ENCODE measurements at places on chromosomes 6 and 20.

GRCh38 chr6:5249451-5250122 is 11.2 kb downstream of the LYRM4 start:
- DNase-seq = no peak

- peak; percentile 54 for DNase-seq
These were observed 113.2 kb downstream of the VIP start for GRCh38 chr6:152863618-152864326.

- DNase-seq = peak; percentile 60
These were observed 129.1 kb downstream of the SLC24A3 start for GRCh38 chr20:19341348-19342053.

- no peak for DNase-seq
These were observed 291.5 kb upstream of the SULF2 start for GRCh38 chr20:48076747-48077146.

DNA sequence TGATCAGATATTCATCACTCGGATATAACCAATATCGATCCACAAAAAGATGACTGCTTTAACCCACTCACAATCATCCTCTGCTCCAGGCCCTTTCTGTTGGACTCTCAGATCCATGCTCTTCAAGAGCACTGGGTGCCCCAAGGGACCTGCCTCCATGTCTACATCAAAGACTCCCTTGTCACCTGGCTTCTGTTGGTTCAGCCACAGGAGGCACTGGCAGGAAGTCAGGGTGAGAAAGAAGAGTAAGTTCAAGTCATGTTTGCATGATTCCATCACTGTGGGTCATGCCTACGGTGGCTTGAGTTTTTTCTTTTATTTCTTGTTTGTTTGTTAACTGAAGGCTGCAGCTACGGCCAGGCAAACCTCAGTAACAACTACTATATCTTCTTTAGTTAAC is 243.3 kb downstream of the ADGRG6 start:
- no peak for DNase-seq

- no peak for DNase-seq
These were observed 4.9 kb downstream of the SASH1 start for GRCh38 chr6:148347441-148348054.

GRCh38 chr6:156832231-156832647 is 55.1 kb downstream of the ARID1B start:
- peak; percentile 58 for DNase-seq

- no peak for DNase-seq
These were observed 223.7 kb upstream of the QKI start for GRCh38 chr6:163190786-163191185.

DNA sequence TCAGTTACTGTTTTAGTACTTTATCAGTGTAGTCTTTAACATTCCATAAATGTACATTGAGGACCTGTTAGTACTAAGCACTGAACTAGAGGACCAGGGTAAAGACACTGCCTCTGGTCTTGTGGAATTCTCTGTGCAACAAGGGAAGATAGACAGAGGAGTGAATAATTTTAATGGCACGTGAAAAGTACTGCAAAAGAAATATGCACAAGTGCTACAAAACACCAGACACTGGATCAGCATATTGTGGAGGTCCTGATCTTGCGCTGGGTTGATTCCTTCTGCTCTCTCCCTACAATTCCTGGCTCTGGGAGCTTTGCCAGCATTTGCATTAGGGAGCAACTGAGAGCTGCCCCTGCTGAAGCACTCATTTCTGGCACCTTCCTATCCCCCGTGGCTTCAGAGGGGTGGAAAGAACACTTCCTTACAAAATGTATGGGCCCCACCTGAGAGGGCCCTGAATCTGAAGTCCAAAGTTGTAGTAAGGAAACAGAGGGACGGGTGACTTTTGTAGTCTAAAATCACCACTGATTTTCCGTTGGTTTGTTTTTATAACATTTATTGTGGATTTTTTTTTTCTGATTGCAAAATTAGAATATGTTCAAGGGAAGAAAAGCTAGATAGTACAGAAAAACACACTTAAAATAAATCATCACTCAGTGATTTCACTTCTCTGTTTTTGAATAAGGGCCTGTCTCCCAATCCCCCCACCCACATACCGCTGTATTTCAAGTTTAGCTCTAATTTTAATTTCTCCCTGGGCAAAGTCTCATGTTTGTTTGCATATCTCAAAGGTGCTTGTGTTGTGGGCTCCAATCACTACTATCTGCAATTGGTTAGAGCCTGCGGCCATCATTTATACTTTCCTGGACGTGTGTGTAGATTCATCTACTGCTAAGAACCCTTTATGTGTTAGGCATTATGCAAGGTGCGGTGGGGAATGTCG is 4.9 kb downstream of the PKIG start:
- no peak for DNase-seq

DNA sequence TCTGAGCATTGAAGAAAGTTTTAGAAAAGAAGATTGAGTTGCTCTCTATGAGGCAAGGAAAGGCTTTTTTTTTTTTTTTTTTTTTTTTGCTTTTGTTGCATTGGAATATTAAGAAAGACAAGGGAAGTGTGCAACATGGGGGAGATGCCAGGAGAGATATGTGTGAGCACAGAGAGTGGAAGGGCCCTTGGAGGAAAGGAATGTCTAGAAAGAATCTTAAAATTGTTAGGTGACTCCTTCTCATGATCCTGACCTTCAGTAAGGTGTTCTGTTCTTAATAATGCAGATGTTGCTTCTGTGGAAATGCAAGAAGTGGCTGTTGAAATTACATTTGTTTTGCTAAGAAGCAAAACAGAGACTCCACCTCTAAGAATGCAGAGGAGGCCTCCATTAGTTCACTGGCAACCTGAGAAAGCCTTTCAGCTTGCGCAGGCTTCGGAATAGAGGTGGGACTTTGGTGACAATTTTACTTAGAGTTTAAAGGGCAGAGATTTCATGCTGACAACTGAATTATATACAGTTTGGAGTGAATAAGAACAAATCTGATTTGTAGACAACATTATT is 118.0 kb upstream of the ASCC3 start:
- DNase-seq = no peak

DNA sequence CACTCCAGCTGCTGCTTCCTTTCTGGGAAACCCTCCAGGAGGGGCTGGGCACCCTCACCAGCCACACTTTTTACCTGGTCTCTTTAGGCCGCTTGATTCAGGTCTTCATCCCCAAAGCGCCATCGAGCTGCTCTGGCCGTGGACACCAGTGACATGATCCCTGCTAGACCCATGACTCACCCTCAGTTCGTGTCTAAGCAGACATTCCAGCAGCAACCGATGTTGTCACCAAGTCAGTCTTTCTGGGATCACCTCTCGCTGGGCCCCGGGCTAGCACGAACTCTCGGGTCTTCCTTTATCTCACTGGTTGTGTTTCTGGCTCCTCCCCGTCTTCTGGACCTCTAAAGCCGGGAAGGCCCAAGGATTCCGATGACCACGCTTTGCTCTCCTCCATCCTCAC is 43.0 kb upstream of the GPR31 start:
- no peak for DNase-seq

DNA sequence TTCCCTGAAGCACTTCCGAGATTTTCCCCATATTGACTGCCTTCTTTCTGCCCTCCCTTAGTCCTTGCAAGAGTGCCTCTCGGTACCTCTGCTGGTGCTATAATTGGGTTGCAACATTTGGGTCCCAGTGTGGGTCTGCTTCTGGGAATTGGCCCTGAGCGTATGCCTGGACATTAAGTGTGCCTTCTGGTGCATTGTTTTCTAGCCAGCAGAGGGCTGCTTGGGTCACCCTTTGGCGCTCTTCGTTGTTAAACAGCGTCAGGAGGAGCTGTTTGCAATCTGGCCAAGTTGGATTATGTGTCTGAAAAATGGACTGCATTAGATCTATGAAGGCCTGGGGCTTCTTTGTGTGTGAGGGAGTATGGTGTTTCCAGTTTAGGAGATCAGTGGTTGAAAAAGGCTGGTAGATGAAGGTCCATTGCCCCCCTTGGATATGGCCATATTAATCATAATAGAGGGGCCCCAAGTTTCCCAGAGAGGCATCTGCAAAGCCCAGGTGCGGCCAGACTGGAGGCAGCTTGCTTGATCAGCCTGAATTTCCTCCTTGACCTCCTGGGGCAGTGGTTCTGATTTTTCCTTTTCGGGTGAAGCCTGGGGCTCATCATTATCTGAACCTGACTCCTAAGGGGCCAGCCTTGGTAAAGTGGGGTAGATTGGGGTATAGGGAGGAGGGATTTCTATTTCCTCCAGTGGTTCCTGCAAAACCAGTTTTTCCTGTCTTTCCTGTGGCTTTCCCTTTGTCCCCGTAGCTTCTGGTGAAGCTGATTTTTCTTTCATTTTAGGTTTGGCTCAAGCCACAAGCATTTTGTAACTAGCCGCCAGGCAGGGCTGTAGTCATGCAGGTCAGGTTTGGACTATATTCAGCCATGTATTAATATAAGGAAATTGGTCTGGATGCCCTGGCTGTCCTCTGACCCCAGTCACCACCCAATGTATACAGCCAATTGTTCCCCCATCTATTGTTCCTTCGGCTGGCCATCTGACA is 85.4 kb upstream of the GPR6 start:
- DNase-seq = peak; percentile 64

- no peak for DNase-seq
These were observed 556.5 kb downstream of the BMP2 start for GRCh38 chr20:7323957-7324356.

GRCh38 chr6:5175635-5176034 is 85.1 kb downstream of the LYRM4 start:
- no peak for DNase-seq

DNA sequence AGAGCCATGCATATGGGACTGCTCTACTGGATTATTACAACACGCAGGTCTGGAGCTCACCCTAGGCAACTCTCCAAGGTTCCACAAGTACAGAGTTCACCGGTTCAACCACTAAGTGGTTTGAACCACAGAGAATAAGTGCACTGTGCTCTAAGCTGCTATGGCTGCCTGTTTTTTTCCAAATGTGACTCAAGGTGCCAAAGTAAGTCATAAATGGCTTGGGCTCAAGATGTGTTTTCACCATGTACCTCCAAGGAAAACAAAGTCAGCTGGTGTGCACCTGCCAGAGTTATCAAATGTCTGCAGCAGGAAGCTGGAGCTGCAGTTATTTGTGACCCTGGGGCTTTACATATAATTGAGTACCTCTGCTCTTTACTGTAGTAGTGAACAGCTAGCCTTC is 76.7 kb downstream of the PREP start:
- DNase-seq = peak; percentile 94

DNA sequence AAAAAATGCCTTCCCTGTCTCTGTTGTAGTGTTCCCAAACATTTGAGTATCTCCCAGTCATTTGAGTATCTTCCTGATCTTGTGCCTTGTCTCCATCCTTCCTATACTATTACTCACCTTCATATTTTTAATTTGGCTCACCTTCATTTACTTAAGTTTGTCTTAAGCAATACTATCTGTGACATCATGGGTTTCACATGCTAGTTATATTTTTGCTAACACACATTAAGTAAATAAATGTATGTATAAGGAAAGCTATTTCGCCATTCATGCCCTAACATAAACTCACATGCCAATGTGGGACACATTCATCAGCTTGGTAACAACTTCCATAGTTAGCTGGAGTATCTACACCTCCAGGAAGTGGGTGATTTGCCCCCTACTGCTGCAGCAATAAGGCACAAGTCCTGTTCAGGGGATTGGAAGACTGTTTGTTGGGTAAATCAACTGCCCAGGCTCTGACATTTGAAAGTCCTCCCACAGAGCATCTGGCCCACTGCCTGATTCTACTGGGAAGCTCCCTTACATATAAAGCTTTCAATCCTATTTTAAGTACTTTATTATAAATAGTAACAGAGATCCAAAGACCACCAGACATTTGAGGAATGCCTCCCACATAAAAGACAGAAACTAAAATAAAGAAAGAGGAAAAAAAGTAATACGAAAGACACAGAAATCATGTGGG is 132.3 kb downstream of the ISM1 start:
- DNase-seq = no peak

DNA sequence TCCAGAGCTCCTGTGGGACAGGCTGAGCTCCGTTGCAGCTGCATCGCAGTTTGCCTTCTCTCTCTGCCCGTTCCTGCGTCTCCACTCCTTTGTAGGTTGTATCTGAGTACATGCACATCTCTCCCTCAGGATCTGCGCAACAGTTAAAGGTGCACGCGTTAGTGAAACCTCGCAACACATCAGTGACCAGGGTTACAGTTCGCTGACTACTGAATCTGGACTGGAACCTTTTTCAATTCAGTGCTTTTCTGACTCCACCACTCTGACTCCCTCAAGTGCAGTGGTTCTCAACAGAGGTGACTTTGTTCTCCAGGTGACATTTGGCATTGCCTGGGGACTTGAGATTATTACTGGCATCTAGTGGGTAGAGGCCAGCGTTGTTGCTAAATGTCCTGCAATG is 44.0 kb downstream of the UST start:
- DNase-seq = no peak

GRCh38 chr6:50455029-50455428 is 258.3 kb upstream of the TFAP2D start:
- DNase-seq = no peak

GRCh38 chr6:11296449-11297375 is 64.2 kb upstream of the NEDD9 start:
- no peak for DNase-seq
